ENCODE measurements at places on chromosomes 1 and 21.
A peak's percentile ranks its signal among the peaks of the same experiment; 100 is the strongest.

GRCh38 chr1:30916296-30916695, 7.7 kb upstream of the SDC3 start:
- DNase-seq = no peak

DNA sequence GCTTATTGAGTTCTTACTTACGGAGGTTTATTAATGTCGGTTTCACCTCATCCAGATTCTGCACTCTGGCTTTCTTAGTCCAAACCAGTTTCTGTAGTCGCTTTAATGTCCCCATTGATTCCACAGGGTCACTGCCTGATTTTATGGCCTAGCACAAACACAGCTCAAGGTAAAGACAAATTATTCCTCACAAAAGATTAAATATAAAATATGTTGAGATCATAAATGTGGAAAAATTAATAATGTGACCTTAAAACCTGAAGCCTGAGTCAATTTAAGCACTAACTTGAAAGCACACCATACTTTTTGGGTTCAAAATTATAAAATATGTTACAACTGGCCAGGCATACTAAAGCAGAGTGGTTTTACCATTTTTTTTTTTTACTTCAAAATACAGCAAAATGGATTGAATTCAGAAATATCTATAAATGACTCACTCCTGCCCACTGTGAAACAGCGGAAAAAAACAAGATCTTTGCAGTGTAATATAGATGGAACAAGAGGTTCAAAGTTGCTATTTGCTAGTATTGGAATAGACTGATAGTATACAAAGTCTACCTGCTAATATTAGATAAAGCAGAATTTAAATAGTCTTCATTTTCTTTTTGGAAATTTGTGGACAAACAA, 37.6 kb upstream of the SAMSN1 start:
- DNase-seq = no peak

DNA sequence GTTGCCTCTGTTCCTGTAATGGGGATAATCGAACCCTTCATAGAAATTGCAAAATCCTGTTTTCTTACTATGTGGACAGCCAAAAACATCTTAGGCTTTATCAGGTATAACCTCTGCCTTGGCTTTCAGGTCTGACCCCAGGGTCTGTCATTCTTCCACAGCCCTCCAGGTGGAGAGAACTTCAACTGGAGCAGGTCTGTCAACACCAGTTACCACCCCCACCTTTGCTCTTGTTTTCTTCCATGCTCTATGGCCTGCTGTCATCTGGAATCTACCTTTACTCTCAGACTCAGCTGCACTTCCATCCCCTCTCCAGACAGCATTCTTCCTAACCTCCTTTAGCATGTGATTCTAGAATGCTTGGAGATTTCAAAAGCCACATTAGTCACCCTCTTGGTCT, 10.4 kb upstream of the GJA9 start:
- no peak for DNase-seq

DNA sequence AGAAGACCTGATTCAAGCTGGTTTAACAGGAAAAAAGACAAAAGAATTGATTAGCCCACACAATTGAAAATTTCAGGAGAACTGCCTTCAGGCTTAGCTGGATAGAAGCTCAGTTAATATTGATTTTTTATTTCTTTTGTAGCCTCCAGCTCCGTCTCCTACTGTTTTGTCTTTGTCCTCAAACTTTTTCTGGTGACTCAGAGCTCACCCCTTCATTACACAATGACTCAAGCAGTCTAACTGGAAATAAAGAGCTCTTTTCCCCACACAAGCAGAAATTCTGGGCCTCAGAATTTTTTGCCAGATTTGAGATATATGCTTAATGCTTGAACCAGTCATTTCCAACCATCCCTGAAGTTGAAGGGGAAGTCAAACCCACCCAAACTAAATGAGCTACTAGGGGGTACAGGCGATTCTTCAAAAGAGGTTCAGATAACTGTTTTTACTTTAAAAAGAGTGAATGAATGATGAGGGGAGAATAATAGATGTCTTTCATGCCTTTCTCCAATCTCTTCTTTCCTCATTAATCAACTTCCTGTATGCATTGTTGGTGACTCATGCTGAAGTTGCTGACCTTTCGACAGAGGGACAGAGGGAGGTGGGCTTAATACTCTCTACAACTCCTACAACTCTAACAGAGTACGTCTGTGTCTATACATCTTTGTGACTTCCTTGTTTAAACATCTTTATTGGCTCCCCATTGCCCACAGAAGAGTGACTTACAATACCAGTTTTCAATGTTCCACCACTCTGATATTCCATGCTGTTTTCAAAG, 6.2 kb upstream of the ACP6 start:
- no peak for DNase-seq

DNA sequence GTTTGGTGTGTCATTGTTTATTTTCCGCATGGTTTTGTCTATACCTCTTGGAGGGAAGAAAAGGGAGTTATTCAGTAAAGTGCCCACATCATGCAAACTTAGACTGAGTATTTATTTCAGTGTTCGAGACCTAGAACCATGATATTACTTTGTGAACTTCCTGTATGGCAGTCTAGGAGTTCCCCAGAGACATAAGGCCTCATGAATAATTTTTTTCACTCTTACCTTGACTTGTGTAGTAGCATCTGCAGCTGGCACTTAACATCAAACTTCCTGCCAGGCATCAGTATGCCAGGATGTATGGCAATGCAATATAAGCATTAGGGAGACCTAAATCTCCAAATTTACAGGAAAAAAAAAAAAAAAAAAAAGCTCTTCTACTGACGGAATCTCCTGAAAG, 287.7 kb downstream of the NEGR1 start:
- no peak for DNase-seq

- DNase-seq = no peak
Observed at GRCh38 chr1:17606826-17607440, 67.4 kb downstream of the ARHGEF10L start.

DNA sequence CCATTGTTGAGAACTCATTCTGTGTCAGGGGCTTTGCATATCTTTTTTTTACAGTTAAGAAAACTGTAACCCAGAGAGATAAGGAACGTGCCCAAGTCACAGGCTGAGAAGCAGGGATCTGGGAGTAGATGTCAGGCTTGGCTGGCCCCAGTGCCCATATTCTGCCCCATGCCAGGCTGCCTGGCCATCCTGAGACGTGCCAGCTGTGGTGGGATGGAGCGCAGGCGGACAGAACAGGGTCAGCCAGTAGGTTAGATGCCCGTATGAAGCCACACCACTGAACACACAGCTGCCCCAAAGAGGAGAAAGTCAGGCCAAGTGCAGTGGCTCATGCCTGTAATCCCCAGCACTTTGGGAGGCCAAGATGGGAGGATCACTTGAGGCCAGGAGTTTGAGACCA, 55.9 kb downstream of the SLC66A1 start:
- DNase-seq = no peak

DNA sequence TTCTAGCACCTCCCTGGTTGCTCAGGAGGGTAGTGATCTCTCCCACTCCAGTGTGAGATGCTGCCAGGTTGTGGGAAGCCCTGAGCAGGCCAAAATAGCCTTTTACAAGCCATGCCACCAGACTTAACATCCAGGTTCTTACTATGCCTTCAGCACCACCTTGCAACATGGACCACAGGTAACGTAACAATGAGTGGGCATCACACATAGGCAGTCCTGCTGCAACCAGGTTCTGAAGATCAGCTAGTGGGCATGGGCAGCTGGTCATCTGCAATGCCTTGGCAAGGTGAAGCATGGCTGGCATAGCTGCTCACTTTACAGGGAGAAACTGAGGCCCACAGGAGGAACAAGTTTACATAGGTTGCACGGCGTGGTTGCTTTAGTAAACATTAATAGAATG, 40.7 kb downstream of the DHCR24 start:
- no peak for DNase-seq

- DNase-seq = no peak
Observed at GRCh38 chr1:150995896-150996295, 10.8 kb downstream of the MINDY1 start.

DNA sequence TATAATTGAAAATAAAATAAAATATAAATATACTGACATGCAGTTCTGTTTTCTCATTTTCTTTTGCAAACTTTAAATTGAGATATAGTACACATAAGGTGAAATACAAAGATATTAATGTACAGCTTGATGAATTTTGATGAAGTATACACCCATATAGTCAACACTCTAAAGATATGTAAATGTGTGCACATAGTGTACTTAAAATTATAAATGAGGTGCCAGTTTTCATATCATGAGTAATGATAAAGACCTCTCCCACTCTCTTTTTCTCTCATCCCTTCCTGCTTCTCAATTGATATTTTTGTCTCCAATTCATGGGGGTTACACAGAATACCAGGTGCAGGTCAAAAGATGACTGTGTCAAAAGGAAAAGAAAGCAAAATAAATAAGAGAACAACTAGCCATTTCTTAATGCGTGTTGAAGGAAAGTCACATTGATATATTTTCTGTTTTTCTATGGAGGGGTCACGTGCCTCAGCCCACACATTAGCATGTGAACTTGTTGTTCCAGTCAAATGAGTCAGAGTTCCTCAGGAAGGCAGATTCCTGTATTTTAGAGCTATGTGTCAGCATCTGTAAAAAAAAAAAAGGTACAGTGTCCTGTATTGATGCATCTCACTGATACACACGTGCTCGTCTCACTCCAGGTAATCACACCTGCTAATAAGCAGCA, 64.3 kb upstream of the HOOK1 start:
- peak; percentile 84 for DNase-seq

- peak; percentile 18 for DNase-seq
Observed at GRCh38 chr1:215567491-215568298, 591 bp downstream of the KCTD3 start.

GRCh38 chr1:89100412-89100811, 25.5 kb downstream of the GBP2 start:
- no peak for DNase-seq

DNA sequence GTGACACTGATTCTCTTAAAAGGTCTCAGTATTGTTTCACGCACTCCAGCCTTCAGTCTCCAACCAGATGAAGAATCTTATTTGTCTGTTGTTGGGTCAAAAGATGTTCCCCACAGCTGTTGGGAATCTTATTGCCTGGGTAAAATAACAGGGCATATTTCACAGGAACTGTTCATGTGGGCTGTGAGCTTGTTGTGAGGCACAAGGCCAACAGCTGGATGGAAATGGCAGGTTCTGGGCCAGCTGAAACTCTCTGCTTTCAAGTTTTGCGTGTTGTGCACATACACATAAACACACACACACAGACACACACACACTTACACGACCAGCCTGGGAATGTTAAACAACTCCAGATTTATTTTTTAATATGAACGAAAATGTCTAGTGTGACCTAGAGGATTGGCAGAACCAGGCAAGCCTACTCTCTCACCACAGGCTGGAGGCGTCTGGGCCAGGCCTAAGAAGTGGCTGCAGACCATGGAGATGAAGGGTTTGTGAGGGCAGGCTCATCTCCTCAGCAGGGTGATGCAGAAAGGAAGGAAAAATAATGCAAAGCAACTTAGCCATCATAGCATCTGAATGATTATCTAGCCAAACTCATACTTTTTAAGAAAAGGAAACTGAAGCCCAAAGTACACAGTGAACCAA, 357.0 kb downstream of the TTLL7 start:
- DNase-seq = no peak

DNA sequence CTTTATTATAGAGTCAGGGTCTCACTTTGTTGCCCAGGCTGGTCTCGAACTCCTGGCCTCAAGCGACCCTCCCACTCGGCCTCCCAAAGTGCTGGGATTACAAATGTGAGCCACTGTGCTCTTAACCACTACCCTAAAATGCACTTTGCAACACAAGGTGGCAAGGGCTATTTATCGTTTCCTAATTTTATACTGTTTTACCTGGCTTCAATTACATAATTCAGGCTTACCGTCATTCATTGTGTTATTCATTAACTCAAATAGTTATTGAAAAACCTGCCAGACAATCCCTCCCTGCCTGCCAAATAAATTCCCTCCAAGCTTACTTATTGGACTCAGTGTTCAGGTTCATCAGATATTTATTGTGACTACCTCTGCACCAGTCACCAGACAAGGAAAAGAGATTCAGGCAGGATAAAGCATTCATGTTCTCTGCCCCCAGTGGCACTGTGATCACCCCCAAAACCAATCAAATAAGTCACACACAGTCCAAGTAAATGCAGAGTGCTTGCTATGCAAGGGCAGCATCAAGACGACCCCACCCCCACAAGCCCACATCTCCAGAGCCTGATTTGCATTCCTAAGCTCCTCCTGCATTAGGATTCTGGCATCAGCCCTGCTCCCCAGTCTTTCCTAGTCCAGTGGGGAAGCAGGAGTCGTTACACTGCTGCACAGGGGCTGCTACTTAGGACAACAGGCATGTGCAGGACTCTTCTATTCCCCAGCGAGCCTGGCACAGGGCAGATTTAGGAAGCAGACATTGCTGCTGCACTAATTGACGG, 8.1 kb downstream of the PAQR7 start:
- no peak for DNase-seq

DNA sequence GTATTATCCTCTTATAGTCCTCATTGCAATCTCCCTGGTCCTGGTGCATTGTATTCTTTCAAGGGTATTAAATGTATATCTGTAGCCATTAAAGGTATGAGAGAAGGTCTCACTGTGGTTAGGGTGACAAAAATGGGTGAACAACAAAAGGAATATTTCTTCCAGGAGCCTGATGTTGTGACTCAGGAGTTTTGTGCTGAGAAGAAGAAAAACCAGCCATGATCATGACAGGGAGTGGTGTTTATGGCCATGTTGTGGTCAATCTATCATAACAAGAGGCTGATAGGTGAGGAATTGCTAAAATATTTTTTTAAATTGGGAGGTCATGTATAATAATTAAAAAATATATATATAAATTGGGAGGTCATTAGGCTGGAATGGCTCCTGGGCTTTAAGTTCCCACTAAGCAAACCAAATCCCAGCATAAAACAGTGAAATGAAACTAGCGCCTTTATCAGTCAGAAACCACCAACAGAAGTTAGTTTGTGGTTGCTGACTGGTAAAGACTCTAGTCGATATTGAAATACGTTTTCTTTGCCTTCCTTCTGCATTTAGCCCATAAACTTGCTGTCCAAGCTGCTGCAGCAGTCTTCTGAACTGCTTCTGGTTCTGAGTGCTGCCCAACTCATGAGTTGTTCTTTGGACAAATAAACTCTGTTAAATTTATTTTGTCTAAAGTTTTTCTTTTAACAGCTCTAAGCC, 60.3 kb downstream of the TBX19 start:
- DNase-seq = no peak

DNA sequence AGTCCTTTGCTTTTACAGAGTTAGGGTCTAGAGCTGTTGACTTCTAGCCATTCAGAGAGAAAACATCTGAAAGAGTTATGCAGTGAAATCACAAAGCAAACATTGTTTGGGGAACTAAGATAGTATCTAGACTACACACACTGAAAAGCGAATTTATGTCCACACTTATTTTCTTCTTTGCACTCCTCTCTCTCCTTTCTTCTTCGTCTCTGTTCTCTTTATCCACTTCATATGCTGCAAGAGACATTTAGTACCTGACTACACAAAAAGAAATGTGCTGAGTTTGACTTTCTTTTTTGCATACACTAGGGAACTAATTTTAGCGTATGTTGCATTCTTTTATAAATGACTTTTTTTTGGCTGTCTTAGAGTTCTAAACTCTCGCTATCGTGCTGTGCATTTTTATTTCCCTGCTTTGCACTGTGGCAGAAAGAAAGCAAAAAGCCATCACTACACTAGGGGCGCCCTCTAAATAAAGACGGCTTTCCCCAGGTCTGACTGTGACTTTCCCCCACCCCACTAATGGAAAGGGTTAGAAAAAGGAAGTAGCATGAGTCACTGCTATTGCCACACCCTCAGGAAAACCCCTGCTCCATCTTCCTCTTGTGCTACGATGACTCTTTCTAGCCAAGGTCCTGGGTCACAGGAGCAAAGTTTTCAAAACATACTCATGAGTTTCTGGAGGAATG, 65.7 kb downstream of the MAP3K7CL start:
- no peak for DNase-seq

Measured in smooth muscle cell of the brain vasculature (primary cell).